Skin of body (tissue), 3 donors: ENCODE measurements at places on chromosomes 13 and 19. TPM values are rescaled to one million over a fixed set of nuclear protein-coding genes. Genes with fewer than 3 reads are reported as not detected.

GRCh38 chr13:113565526-113566226, 18.9 kb upstream of the TFDP1 start:
- no peak for DNase-seq

DNA sequence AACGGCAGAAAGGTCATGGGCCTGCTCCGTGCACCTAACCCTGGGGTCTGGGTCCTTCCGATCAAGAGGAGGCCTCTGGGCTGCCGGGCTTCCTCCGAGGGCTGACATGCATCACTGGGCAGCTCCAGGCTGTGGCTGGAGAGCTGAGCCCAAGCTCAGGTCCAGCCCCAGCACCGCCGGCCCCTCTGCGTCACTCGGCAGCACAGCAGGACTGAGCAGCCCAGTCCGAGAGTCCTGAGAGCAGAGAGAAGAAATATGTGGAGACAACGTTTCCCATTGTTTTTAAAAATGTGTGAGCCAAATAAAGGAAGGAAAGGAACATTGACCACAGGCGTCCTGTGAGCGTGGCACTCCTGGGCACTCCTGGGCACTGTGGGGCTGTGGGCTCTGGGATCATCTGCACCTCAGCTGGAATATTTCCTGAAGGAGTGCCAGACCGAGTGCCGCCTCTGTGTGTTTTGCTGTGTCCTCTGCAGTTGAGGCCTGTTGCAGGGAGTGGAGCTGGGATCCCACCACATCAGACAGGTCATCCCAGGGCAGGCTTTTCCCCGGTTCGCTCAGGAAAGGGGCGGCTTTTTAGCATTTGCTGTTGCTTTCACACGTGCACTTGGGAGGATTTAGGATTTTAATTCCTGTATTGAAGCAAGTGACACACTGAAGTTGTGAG, 37.8 kb upstream of the TFDP1 start:
- DNase-seq: peak; percentile 28

GRCh38 chr19:48469934-48470680, 938 bp downstream of the CYTH2 start:
- no peak for DNase-seq

DNA sequence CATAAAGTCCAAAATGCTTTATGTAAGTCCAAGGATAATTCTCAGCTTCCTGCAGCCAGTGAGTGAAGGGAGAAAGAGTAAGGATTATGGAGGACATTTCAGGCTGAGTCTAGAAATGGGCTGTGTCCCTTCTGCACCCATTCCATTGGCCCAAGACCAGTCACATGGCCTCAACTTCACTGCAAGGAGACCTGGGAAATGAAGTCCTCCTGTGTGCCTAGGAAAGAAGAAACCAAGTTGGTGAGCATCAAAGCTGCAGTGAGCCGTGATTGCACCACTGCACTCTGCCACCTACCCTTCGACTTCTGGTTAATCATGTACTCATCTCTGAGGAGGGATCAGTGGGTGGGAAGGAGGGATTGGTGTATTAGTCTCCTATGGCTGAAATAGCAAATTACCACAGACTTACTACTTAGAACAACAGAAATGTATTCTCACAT, 3.6 kb upstream of the CD37 start:
- no peak for DNase-seq

- no peak for DNase-seq
These were observed 638 bp downstream of the ANKRD27 start for GRCh38 chr19:32674153-32674930.

CYP4F2 gene
- total RNA-seq: 0.89 TPM

DNA sequence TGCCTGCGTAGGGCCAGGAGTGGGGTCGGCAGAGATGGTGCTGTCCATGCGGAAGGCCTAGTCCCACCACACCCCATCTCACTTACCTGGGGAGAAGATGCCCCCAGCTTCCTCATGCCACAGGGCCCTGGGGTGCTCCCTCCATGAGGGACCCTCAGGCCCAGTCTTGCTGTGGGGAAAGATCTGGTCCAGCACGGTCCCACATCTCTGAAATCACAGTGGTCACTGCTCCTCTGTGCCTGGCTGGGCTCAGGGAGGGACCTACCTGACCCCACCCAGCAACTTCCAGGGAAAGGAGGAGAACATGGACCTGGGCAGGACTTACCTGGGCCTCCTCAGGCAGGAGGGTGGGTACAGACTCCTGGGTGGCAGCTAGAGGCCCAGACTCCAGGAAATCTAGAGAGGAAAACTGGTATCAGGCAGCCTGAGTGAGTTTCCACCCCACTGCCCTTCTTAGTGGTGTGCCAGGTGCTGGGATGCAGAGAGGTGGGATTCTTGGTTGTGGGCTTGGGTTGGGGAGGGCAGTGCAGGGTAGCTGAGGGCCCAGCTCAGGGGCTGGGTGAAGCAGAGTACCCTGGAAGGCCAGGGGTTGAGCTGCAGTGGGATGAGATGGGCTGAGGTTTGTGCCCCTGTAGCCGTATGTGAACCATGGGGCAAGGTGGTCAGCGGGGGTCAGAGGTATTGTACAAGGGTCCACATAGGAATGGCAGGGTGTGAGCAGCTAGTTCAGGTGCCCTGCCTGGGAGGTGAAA, 3.8 kb downstream of the MZF1 start:
- no peak for DNase-seq

DNA sequence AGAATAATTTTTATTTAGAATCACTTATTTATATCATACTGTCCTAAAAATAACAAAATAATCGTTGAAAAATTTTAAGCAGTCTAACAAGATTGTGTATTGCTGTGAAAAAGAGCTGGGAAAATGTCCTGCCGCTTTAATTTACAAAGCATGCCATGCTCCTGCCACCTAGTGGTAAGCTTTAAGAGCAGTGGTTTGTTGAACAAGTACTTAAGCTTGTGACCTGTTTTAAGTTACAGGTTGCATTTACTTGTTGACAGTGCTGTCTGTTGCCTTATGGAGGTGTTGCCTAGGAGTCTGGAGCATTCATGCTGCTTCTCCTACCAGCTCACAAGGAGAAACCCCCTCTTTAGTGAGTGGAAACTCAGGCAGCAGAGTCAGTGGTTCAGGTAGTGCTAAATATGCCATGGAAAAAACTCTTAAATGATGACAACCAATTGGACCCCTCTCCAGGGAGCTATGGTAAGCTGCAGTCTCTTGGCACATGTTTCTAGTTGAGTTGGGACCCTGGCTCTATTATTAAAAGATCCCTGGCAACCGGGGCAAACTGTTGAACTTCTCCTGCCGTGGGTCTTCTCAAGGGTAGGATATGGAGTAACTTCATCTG, 68.4 kb downstream of the SPATA13 start:
- peak; percentile 40 for DNase-seq

DHRS12 gene
- total RNA-seq: 8.7 TPM

PRX gene
- 5.2 TPM for total RNA-seq

DNA sequence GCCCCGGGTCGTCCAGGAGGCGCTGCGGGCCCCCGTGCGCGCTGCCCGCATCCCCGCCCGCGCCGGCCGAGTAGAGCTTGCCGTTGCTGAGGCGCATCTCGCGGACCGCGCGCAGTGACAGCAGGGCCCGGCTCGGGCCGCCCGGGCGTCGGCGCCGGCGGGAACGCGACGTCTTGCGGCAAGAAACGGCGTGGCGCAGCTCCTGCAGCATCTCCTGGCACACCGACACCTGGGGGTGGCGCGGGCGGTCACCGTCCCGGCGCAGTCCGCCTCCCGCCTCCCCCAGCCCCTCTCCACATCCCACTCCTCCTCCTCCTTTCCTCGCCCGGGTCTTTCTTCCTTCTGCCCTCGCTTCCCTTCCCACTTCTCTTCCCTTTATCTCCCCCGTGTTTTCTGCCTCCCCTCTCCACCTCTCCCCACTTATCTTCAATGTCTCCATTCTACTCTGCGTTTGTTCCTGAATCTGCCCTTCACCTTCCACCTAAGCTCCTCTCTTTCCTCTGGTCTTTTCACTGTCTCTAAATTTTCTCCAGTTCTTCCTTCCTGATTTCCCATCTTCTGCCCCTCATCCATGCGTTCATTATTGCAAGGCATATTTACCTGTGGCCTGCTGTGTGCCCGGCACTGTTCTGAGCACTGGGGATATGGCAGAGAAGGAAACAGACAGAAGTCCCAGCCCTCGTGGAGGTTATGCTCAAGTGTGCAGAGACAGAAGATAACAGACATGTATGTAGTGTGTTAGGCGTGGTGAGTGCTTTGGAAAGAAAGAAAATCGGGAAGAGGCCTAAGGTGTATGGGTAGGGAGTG, 5.2 kb upstream of the ATP1A3 start:
- DNase-seq: no peak

TEX26 gene
- not detected for total RNA-seq

OR7A5 gene
- not detected for total RNA-seq

KCNN1 gene
- 2.2 TPM for total RNA-seq

DNA sequence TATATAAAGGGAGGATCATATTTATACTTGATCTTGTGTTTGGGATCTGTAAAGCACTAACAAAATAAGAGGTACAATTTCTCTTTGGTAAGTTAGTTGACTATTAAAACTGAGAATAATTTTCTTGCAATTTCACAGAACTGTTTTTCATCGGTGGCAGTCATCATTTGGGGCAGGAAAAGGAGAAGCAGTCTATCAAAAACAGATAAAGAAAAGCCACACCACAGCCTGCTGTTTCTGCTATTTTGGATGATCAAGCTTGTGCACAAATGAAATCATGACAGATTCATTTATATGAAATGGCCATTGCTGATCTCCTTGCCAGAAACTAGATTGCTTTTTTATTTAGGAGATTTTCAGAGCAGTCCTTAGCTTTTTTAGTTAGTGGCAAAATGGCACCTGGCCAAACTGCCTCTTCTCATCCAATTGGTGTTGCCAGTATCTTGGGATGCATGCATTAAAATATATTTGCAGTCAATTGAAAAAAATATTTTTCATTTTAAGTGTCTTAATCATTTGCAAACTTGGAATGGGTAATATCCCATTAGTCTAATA, 326.0 kb downstream of the HS6ST3 start:
- DNase-seq: no peak

DNA sequence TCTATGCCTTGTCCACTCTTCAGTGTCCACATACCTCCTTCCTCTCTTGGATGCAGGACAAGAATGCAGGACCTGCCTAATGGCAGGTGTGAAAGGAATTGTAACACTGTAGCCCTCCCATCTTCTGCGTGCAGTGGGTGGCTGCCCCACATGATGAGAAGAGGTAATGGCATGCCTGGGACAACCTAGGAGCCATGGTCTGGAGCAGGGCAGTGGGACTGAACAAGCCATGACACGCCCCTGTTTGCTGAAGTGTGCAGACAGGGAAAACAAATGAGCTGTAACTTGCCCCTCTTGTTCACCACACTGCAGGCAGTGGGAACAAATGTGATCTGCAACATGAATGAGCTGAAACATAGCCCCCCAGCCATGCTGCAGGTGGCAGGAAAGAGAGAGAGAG, 192.2 kb downstream of the PCDH17 start:
- DNase-seq: no peak

SLC17A7 gene
- 0.59 TPM for total RNA-seq
